ENCODE measurements at places on chromosomes 11 and 22. TPM values are rescaled to one million over a fixed set of nuclear protein-coding genes. Genes with fewer than 3 reads are reported as not detected.

IGSF9B gene
- total RNA-seq: not detected

TRIM51 gene
- total RNA-seq: not detected

TMEM184B gene
- total RNA-seq: 43.5 TPM

OR4D5 gene
- total RNA-seq: not detected

SCGB1A1 gene
- total RNA-seq: not detected

LRRC32 gene
- 79.8 TPM for total RNA-seq

LSP1 gene
- 0.31 TPM for total RNA-seq

MISFA gene
- 0.82 TPM for total RNA-seq

OR8B2 gene
- total RNA-seq: not detected

ADAMTS8 gene
- not detected for total RNA-seq

OSBPL5 gene
- total RNA-seq: 34.2 TPM

TYMP gene
- 35.5 TPM for total RNA-seq

TREH gene
- not detected for total RNA-seq

RAG1 gene
- 1.4 TPM for total RNA-seq

FAT3 gene
- 0.49 TPM for total RNA-seq

Measured in bladder microvascular endothelial cell (primary cell).